ENCODE measurements at places on chromosomes 1 and 21. TPM values are rescaled to one million over a fixed set of nuclear protein-coding genes. Genes with fewer than 3 reads are reported as not detected.

Gene OR2L13
- total RNA-seq: 1.6 TPM

Gene KCNA10
- not detected for total RNA-seq

GRCh38 chr1:229508823-229509337 is 739 bp upstream of the NUP133 start:
- DNase-seq: no peak

GRCh38 chr21:41703857-41704501 is 62.9 kb downstream of the RIPK4 start:
- DNase-seq: no peak

Gene ACTL8
- under 0.01 TPM for total RNA-seq

Gene TNFSF18
- total RNA-seq: 1.6 TPM

Gene TNFRSF14
- total RNA-seq: 2.4 TPM

GRCh38 chr1:206887701-206888100 is 9.5 kb upstream of the IL24 start:
- DNase-seq: no peak

GRCh38 chr1:110633646-110634030 is 27.5 kb upstream of the KCNA2 start:
- DNase-seq: no peak

DNA sequence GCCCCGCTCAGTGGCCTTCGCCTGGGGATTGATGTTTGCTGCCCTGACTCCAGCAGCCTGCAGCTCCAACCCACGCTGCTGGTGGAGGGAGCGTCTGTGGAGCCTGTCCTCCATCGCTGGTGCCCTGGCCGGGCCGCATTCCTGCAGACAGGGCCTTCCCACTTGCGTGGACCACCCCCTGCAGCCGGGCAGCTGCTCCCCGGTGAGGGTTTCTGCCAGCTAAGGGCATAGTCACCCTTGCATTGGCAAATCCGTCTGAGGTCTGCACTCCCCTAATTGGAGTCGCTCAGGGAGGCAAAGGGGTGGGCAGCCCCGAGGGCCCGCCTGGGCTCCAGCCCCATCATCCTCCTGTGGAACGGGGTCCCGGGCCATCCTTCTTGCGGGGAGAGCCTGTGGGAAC is 43.5 kb downstream of the PRDM16 start:
- no peak for DNase-seq

Gene ITLN1
- total RNA-seq: not detected

GRCh38 chr1:84997667-84998600 is 1.0 kb upstream of the MCOLN2 start:
- DNase-seq: peak; percentile 46

GRCh38 chr1:15411593-15412137 is 2.0 kb downstream of the EFHD2 start:
- DNase-seq: no peak

DNA sequence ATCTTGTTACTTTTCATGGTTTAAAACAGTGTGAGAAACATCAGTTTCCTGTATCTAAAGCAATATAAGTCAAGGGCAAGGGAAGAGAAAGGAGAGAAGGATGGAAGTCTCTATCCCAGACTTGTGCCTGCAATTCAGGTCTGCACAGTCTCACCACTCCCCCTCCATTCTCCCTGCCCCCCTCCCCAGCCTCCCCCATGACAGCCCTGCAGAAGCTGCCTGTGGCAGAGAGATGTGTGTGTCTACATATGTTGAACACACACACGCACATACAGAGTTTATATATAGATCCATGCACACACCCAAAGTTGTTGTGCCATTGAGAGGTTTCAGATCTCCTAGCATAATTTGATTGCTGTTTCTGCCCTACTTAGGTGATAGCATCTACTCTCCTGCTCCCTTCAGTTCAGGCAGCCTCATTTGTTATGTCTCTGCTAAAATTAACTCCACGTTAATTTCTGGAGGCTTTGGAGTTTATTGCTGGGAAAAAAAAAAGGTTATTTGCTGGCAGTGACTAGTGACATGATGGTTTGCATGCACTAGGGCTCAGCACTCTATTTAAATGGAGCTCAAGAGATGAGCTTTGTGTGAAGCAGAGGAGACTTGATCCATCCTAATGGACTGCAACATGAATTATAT is 124.9 kb upstream of the SMYD2 start:
- DNase-seq: no peak

- DNase-seq: no peak
These were observed 155.7 kb downstream of the PTPRC start for GRCh38 chr1:198794498-198794897.

DNA sequence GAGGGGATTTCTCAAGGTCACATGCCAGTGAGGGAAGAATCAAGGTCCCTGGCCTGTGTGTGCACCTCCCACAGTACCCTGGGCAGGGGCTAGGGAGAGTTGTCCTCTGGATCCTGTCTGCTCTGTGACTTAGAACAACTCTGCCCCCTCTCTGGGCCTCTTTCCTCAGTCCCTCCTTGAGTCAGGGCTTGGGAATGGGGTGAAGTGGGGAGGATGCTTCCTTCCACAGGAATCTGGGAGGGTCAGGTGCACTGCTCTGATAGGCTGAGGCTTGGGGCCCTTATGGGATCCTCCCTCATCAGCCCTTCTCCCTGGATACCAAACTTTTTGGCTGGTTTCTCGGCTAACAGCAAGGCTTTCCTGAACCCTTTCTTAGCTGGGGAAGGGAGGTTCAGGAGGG is 2.5 kb downstream of the TRNP1 start:
- no peak for DNase-seq

DNA sequence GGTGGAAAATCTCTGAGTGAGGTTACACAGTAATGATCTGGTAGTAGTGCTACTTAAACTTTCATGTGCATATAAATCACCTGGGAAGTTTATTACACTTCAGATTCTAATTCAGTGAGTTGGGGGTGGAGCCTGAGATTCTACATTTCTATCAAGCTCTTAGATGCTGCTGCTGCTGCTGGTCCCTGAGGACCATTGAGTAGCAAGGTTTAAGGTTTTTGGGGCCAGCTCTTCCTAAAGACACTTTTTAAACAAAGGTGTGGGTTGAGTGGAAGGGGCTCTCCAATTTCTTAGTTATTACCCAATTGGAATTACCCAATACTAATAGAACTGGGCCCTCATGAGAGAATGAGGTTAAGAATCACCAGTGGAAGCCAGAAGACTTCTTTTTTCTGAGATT is 29.5 kb downstream of the KCNA3 start:
- no peak for DNase-seq

- no peak for DNase-seq
These were observed 66.9 kb downstream of the DISC1 start for GRCh38 chr1:231693361-231694074.

Gene HAO2
- under 0.01 TPM for total RNA-seq

DNA sequence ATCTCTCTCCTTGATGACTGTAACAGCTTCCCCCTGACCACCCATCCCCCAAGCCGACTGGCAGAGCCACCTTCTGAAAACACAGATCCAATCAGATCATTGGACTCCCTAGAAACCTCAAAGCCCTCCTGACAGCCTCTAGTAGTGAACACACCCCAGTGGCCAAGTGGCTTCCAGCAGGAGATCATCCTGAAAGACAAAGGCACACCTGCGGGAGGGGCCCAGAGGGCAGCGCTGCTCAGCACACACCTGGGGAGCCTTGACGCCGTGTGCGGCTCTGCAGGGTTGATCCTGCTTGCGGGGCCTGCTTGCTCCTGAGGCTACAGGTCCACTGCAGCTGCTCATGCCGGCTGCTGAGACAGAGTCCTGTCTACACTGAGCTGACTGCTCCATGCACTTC is 41.5 kb downstream of the SLC66A1 start:
- DNase-seq: no peak

- DNase-seq: no peak
These were observed 50.9 kb downstream of the SLC37A1 start for GRCh38 chr21:42564561-42564971.

DNA sequence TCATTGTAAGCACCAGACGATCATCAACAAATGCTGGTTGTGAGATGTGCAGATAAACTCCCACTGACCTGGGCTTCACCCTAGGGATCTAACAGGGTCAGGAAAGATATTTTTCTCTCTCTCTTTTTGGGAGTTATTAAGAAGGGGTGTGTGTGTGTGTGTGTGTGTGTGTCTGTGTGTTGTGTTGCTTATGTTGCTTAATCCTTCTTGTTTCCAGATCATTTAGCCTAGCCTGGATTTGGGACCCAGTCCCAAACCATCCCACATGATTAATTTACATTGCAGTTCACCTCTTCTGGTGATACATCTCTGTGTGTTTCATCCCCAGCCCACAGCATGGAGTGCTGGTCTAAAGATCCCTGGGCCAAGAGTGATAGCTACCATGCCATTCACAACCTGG is 122.8 kb upstream of the IPO9 start:
- no peak for DNase-seq

- DNase-seq: no peak
These were observed 21.0 kb downstream of the NKAIN1 start for GRCh38 chr1:31218705-31219104.

DNA sequence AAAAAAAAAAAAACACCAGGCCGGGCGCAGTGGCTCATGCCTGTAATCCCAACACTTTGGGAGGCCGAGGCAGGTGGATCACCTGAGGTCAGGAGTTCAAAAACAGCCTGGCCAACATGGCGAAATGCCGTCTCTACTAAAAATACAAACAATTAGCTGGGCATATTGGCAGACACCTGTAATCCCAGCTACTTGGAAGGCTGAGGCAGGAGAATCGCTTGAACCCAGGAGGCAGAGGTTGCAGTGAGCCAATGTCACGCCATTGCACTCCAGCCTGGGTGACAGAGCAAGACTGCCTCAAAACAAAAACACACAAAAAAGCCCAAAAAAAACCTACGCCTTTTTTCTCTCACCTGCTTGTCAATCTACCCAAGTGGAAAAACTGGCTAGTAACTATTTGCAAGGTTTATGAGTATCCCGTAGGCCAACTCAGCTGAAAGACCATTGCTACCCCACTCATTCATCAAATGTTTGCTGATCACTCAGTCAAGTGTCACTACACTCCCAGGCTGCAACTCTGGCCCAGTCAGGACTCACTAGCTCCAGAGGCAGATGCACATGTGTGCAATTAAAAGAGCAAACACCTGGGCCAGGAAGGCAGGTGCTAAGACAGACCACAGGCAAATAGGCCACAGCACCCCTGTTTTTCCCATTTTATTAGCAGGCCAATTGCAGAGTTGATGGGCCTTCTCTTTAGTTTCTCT is 2.0 kb downstream of the CSRP1 start:
- no peak for DNase-seq

DNA sequence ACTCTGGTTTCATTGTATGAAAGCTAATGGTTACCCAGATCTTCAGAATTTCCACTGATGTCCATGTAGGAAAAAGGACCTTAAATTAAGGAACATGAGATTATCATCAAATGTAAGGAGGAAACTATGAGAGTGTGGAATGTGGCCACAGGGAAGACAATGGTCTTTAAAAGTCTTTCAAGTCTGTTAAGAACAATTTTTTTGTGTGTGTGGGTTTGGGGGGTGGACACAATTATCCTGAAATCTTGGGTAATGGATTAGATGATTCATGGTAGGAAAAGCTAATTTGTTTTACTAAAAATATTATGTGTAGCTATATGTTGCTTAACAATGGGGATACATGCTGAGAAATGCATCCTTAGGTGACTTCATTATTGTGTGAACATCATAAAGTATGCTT is 72.9 kb downstream of the PLA2G4A start:
- DNase-seq: no peak

Gene HCN3
- total RNA-seq: 11.8 TPM

Gene CLDN14
- not detected for total RNA-seq

DNA sequence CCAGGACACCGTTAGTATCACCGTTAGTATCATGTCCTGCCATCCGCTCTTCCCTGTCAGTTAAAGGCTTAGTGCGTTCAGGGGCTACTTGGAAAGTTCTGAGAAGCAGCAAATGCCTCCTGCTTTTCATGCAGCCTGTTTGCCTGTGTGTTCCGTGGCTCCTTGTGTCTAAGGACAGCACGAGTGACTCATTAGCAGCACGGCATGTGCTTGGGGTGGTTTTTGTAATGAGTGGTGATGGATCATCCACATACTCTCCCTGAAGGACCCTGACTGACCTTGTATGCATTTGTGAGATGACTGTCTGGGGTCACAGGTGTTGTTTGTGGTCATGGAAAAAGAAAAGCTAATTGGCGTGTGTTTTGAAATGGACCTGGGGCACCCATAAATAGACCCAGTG is 221.9 kb downstream of the PBX1 start:
- no peak for DNase-seq

- DNase-seq: no peak
These were observed 6.9 kb downstream of the AKR1A1 start for GRCh38 chr1:45557422-45557944.

GRCh38 chr1:214604523-214604922 is 1.5 kb downstream of the CENPF start:
- DNase-seq: no peak

GRCh38 chr1:39348278-39348677 is 143.2 kb upstream of the BMP8A start:
- no peak for DNase-seq

- DNase-seq: peak; percentile 28
These were observed 81.6 kb downstream of the CD58 start for GRCh38 chr1:116489231-116489697.

DNA sequence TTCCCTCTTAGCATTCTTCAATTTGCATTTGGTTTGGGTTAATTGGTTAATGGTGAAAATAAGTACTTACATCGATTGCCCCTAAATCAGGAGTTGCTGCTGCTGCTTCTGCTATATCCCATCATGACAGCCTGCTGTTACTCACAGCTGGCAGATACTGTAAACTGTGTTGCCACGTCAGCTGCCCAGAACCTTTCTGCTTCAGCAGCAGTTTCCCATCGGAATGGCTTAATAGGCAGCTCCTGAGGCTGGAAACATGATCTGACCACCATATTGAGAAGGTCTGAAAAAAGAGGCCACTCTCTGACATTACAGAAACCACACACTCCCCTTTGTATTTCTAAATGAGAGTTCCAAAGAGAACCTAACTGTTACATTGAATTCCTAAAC is 14.3 kb upstream of the SEC16B start:
- peak; percentile 22 for DNase-seq

Gene IGSF3
- 134 TPM for total RNA-seq

GRCh38 chr1:161038523-161039153 is at the start of gene TSTD1:
TSTD1 (minus strand) TSS chr1:161038964; CDS start chr1:161038889, 75 bp downstream.
- DNase-seq: no peak

DNA sequence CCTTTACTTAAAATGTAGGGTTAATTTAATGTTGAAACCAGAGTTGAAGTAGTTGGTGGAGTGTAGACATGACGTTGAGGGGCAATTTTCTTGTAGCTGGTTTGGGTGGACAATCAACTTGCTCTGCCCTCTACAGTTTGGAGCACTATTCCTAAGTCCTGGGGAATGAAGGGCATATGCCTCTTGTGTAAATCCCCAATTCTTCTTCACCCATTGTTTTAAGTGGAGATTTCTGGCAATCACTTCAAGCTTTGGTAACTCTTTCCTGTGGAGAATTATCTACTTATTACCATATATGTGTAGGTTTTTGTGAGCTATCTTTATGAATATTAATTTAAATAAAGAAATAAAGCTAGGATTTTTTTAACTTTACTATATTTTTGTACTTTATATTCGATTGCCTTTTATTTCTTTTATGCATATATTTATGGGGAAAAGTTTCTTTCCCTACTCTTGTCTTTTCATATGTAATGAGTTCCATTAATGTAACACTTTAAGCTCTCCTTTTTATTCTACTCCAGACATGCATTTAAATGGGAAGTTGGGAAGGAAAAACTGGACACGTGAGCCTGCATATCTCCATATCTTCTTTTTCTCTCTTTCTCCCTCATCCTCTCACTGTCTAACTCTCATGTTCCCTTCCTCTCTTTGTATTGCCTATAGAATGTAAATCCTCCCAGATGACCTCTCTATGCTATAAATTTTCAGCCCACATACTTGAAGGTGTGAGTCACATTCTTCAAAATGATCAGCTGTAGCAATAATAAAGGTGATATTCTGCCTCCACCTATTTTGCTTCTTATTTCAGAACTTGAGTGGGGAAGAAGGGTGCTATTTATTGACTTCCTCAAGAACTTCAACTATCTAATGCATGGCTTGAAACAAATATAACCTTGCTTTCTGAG is 276.7 kb downstream of the PTPRC start:
- no peak for DNase-seq

Gene KIF26B
- 11.4 TPM for total RNA-seq

All from frontal cortex (tissue), 4 donors.